CD8-positive, alpha-beta memory T cell (primary cell): ENCODE measurements at places on chromosomes 4 and X.

DNA sequence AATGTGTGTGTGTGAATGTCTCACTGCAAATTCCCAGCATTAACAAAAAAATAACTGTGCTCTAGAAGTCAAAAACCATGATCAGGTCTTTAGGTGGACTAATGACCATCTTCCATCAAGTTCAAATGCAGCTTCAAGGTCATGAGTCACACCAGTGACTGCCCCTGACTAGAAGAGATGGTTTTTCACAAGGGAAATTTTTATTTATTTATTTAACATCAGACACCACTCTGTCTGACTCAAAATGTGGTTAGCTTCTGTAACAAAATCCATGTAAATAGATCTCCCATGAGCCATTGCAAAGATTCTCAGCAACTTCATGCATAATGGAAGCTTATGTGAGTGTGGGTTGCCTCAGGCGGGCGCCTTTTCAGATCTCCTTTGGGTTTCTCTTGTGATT, 219.2 kb downstream of the KIT start:
- DNase-seq = no peak

GRCh38 chr4:37043342-37043741, 201.2 kb upstream of the NWD2 start:
- DNase-seq = no peak

DNA sequence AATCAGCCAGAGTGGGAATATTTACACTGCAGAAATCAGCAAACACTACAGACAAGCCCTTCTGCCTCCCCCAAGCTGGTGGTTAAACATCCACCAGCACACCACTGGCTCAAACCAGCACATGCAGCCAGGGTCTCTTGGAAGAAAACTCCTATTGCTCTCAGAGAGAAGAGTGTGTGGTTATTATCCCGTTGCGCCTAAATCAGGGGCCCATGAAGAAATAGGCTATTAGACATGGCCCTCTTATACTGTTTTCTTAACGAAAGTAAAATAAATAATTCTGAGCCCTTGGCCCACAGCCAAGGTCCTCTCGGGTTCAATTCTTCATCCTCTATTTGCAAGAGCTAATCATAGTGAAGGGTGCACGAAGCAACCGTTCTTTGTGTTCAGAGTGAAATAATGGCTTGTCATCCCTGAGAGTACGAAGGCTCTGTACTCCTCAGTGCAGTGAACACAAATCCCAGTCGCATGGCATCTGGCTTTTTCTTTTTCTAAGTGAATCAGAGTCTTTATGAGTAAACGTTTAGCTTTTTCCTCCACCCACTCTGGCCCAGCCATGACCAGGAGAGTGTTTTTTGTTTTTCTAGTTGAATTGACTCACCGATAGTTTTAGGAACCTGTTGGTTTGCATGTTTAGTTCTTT, 33.4 kb upstream of the RBM47 start:
- no peak for DNase-seq

GRCh38 chr4:162149644-162150043, 14.2 kb downstream of the FSTL5 start:
- DNase-seq = no peak

- no peak for DNase-seq
Observed at GRCh38 chr4:149638073-149638472, 177.6 kb downstream of the IQCM start.

GRCh38 chrX:433771-434170, 47.1 kb upstream of the PPP2R3B start:
- no peak for DNase-seq

GRCh38 chr4:69484011-69484410, 11.7 kb downstream of the UGT2B4 start:
- DNase-seq = no peak

GRCh38 chrX:32448945-32449344, 762.4 kb downstream of the DMD start:
- no peak for DNase-seq

DNA sequence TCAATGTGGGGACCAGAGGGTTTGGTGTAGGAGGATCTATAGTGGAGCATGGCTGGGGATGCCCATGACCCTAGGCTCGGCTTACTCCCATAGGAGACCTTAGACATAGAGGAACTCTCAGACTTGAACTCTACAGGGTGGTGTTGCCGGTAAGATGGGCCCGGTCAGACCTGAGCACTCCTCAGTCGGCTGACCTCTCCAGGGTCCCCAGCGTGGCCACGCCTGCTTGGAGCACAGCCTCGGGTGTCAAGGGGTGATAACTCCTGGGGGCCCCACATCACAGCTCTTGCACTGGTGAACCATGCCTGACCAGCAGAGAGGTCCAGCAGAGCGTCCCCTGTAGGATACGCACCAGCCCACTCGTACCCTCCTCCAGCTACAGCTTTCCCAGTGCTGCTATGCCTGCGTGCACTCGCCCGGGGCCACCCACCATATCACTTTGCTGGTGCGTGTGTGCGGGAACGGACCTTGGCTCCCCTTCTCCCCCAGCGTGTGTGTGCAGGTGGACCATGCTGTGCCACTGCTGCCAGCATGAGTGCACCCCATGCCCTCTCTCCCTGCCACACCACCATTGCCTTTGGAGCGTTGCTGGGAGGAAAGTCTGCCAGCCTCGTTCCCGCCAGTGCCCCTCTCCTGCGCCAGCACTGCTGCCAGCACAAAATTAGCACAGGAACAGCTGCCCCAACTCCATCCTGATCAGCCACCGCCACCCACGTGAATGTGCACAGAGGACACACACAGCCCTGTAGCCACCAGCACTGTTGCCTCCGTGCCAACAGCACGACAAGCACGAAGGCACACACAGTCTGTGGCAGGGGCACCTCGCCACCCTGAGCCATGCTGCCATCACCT, 806.6 kb downstream of the GLUD2 start:
- DNase-seq = no peak

GRCh38 chr4:66372706-66373105, 702.4 kb upstream of the EPHA5 start:
- DNase-seq = no peak

DNA sequence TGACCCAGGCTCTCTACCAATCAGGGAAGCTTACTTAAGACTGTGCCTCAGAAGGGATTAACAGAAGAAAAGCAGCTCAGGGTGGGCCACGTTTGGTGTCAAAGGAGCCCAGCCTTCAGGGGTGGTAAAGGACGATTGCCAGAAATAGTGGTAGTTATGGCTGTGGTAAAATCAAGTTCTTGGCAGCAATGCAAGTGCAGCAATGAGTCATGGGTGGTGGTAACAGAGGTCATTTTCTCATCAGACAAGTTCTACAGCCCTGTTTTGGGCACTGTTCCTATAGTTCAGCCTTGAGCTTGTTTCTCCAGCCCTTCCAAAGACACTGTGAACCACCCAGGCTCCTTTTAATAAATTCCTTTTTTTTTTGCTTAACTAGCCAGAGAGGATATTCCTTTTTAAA, 120.3 kb downstream of the EFHC2 start:
- DNase-seq = no peak

GRCh38 chr4:55903577-55903976, 45.2 kb upstream of the CEP135 start:
- no peak for DNase-seq

GRCh38 chrX:153708415-153708814, 15.8 kb downstream of the BCAP31 start:
- DNase-seq = no peak

GRCh38 chrX:74505437-74505836, 84.1 kb downstream of the SLC16A2 start:
- no peak for DNase-seq

- DNase-seq = peak; percentile 15
Observed at GRCh38 chrX:14095702-14096101, 66.0 kb upstream of the GEMIN8 start.

GRCh38 chrX:72475338-72475737, 97.3 kb downstream of the HDAC8 start:
- DNase-seq = no peak

DNA sequence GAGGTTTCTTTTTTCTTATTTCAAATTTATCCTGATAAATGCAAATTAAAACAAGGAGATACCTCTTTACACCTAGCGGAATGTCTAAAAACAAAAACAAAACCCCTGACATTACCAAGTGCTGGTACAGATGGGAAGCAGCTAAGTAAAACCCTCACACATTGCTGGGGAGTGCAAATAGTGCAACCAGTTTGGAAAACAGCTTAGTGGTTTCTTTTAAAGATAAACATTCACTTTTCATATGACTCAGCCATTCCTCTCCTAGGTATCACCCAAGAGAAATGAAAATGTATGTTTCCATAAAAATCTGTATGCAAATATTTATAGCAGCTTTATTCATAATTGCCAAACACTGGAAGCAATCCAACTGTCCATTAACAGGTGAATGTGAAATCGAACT, 84.1 kb upstream of the HELT start:
- no peak for DNase-seq

GRCh38 chr4:119833611-119834010, 205.0 kb upstream of the PDE5A start:
- DNase-seq = no peak

- DNase-seq = peak; percentile 64
Observed at GRCh38 chrX:153966841-153967535, 4.6 kb downstream of the HCFC1 start.

DNA sequence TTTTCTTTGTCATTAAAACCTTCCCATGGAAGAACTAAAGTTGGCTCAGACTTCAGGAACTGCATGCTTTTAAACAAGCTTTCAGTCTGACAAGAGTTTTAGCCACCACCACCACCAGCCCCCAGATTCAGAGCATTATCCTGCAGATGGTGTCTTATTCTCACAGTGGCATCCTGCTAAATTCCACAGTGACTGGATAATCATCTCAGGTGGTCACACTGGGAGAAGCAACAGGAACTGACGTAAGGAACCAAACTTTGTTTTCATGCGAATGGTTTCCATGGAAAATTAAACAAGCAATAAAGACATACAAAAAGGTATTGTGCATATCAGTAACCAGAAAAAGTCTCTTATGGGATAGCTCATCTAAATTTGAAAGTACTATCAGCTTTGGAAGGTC, 370.7 kb downstream of the FBXW7 start:
- no peak for DNase-seq

GRCh38 chrX:129701624-129702069, 37.1 kb upstream of the XPNPEP2 start:
- no peak for DNase-seq

DNA sequence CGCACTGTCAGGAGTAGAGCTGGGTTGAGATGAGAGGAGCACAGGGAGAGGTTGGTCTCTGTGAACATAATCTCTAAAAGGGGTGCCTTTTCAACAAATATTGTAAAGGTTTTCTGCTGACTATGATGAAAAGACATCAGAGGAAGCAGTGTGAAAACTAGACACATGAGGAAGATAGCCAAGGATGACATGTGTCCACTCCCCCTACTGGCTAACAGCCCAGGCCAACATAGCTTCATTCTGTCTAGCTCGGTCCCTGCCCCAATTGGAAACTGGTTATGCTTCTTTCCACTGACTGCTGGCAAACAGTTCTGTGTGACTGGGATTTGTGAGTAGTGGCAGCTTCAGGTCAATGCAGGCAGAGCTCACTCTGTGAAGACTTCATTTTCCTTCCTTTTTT, 115.4 kb upstream of the ESX1 start:
- no peak for DNase-seq

- no peak for DNase-seq
Observed at GRCh38 chrX:48978226-48978625, 6.6 kb upstream of the KCND1 start.

- no peak for DNase-seq
Observed at GRCh38 chr4:150782921-150783320, 201.0 kb downstream of the MAB21L2 start.
